ENCODE measurements at places on chromosomes 16 and 17.

DNA sequence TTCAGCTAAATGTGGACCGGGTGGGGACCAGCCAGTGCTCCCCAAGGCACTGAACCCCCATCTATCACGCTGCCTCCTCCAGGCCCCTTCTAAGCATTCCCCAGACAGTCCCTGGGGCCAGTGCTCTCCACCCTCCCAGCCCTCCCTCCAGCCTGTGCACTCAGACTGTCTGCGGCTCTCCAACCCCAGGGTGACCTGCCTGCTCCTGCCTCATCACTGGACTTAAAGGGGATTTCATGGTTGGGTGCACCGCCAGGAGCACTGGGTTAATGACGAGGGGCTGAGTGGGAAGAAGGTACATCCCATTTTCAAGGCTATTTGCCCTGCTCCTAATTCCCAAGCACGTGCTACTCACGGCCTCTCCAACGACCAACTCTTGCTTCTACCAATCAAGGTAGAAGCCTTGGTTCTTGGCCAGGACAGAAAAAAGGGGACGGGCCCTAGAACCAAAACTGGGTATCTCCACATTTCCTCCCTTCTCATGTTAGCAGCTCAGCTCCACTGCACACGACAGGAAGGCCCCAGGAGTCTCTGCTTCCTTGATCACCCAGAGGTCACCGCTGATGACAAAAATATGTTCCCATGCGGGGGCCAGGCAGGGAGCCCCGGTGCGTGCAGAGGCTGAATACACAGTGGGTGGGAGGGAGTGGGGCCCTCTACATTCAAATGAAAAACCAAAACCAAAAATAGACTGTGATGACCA, 3.5 kb upstream of the ABR start:
- DNase-seq: no peak

GRCh38 chr17:9202532-9202931, 181.2 kb downstream of the NTN1 start:
- no peak for DNase-seq

- no peak for DNase-seq
These were observed 25.1 kb downstream of the SALL1 start for GRCh38 chr16:51125992-51126391.

DNA sequence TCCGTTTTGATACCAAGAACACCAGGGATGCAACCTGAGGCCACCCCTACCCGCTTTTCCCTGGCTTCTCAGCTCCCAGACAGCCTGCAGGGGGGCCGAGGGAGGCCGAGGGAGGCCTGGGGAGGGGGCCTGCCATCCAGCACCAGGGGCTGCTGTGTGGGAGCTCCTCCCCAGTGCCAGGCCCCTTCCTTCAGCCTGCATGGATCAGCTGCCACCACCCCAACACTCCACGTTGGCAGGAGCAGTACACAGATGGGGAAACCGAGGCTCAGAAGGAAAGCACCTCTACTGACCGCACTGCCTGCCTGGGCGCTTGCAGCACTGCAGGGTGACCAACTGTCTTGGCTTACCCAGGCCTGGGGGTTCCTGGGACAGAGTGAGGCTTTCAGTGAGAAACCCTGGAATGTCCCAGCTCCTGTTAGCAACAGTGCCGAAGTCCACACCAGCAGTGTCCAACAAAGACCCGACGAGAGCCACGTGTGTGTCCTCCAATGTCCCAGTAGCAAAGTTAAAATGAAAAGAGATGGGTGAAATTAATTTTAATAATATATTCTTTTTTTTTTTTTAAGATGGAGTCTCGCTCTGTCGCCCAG, 5.3 kb upstream of the OSGIN1 start:
- DNase-seq: no peak

DNA sequence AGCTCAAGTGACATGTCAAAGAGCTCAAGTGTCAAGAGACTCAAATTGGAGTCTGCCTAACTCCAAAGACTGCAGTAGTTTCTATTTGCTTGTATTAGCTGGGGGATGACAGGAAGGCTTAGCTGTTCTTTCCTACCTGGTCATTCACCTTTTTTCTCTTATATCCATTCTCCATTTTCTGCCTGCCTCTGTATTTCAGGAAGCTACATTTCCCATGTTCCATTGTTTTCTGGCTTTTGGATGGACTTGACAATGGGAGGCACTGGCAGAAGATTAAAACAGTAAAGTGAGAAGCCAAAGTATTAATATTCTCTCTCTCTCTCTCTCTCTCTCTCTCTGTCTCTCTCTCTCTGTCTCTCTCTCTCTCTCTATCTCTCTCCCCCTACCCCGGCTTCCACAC, 135.7 kb upstream of the ADAMTS18 start:
- DNase-seq: no peak

DNA sequence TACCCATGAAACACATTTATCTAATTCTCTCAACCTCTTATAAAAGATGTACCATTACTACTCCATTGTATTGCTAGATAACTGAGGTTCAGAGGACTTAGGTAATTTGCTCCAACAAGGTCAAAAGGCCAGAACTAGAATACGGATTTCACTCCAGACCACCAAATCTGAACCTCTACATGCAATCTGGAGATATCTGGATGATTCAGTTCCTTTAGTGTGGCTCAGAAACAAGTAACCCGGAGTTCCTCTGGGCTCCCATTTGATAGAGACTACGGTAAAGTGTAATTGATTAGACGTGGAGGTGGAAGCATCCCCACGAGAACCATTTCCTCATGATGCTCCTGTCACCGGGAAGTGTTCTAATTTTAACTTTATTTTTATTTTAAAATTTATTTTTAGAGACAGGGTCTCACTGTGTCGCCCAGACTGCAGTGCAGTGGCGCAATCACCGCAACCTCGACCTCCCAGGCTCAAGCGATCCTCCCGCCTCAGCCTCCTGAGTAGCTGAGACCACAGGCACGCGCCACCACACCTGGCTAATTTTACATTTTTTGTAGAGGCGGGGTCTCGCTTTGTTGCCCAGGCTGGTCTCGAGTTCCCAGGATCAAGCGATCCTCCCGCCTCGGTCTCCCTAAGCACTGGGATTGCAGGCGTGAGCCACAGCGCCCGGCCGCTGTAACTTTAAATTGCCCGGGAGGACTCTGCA, 608 bp upstream of the COX10 start:
- DNase-seq: no peak

DNA sequence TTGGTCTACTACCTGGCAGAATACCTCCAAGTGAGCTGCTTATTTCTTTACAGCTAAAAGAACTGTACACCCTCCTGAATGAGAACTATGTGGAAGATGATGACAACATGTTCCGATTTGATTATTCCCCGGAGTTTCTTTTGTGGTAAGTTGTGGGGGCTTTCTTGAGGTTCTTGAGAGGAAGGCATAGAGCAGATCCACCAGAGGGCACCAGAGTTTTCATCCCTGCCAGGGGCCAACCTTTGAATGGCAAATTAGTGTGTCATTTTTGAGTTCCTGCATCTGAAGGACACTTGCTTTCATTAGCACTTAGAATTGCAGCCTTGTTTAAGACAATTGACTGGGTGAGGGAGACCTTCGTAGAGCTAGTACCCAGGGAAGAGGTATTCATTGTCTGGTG, 35.0 kb downstream of the NMT1 start:
- no peak for DNase-seq

- no peak for DNase-seq
These were observed 6.7 kb upstream of the RPL38 start for GRCh38 chr17:74196541-74197317.

- peak; percentile 83 for DNase-seq
These were observed 141.0 kb upstream of the CIBAR2 start for GRCh38 chr16:85253084-85253941.

DNA sequence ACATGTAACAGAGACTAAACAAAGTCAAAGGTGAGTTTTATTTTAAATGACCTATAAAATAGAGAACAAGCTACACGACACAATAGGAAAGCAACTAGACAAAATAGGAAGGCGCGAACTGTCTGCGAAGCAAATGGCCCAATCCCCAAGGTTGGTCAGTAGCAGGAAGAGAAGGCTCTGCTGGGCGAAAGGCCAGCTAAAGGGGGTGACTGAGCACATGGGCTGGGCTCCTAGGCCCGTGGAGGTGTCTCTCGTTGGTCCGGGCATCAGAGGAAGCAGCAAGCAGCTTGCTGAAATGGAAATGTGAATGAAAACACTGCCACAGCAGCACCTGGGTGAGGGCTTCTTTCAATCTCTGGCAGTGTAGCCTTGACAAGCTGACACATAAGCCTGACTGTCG, 129.4 kb downstream of the ZNF778 start:
- no peak for DNase-seq

DNA sequence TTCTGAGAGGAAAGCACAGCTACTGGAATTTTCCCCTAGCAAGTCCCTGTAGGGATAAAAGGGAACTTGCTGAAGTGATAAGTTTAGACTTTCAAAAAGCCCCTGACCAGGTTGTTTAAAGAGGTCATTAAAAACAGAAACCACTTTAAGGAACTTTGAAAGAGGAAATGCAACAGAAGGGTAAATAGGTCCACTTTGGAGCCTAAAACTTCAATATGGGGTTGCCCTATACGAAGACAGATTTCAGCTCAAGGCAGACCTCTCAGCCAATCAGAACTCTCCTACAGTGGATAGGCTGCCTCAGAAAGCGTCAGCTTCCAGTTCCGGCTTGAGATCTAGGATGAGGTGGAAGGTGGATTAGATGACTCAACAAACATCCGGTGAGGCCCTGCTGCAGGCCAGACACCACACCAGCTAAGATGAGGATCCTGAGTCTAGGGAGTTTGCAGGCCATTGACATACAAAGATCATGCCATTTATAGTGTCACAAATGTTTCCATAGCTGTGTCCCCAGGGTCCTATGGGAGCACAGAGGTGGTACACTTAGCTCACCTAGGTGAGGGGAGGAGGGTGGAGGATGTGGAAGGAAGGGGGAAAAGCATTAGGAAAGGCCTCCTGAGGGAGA, 7.9 kb upstream of the MFSD6L start:
- no peak for DNase-seq

DNA sequence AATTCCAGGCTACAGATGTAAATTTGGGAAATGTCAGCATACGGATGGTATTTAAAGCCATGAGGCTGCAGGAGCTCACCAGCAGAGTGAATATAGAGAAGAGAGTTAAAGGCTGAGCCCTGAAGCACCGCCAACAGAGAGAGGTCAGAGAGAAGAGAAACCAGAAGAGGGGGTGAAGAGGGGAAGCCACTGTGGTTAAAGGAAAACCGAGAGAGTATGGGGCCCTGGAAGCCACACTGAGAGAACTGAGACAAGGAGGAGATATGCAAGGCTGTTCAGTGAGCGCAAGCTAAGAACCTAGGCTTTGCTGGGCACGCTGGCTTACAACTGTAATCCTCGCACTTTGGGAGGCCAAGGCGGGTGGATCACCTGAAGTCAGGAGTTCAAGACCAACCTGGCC, 24.6 kb downstream of the COPRS start:
- no peak for DNase-seq

GRCh38 chr17:83026311-83026811, 53.0 kb upstream of the METRNL start:
- DNase-seq: no peak

GRCh38 chr16:81697616-81698309, 81.3 kb upstream of the PLCG2 start:
- DNase-seq: no peak

DNA sequence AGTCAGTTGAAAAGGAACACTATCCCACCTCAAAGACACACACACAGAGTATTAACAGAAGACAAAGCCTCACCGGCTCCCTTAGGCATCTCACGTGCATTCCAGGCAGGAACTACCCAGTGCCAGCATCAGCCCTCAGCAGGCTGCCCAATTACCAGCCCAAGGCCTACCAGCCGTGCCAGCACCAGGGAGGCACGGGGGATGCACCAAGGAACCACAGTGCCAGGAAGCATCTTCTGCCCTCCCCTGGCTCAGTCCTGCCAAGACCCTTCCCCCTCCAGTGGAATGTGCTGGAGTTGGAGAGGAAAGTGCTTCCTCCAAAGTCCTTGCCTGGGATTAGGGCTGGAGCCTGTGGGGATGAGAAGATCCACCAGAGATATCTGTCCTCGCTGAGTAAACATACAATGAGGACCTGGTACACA, 11.0 kb upstream of the KRT19 start:
- DNase-seq: no peak

GRCh38 chr16:63981639-63982038, 1140.2 kb downstream of the CDH11 start:
- no peak for DNase-seq

DNA sequence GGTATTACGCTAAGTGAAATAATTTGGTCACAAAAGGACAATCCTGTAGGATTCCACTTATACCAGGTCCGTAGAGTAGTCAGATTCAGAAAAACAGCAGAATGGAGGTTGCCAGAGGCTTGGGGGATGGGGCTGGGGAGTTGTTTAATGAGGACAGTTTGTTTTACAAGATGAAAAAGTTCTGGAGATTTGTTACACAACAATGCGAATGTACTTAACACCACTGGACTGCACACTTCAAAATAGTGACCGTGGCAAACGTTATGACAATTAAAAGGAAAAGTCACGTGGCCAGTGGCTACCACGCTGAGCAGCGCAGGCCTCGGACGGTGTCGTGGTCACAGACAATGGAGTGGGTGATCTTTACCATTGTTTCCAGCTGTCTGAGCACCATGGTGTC, 338.1 kb downstream of the SEC14L1 start:
- DNase-seq: no peak

DNA sequence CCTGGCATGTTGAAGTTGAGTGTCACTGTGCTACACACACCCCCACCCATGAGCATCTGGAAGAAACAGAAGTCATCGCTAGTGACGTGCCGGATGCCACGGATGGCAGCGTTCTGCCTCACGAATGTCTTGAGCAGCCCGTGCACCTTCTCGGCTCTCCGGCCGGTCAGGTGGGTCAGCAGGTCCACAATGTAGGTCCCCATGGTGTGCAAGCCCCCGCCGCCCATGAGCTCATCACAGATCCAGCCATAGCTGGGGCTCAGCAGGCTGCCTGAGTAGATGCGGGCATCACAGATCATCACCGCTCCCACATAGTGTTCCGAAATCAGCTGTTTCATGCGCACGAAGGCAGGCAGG, 8.9 kb downstream of the C16orf86 start:
- DNase-seq: no peak

DNA sequence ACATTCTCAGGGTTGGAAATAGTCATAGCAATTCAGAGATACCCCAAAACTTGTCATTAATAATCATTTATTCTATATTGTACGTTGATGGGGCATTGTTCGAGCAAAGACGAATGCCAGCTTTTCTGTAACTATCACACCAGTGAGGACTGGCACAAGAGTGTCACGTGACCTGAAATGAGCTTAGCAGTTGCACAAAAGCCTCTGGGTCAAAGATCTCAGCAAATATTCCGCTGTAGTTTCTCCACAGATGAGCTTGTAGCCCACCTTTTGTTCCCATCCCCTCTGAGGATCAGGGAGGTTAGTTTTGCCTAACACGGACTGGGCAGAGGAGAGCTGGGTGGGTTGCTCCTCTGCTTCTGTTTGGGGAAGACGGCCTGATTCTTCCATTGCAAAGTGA, 18.2 kb downstream of the IRX3 start:
- no peak for DNase-seq

GRCh38 chr17:59441464-59442096, 110.1 kb downstream of the YPEL2 start:
- no peak for DNase-seq

- no peak for DNase-seq
These were observed 65.5 kb downstream of the HS3ST2 start for GRCh38 chr16:22879466-22879865.

- DNase-seq: no peak
These were observed 24.4 kb downstream of the SRL start for GRCh38 chr16:4217204-4218131.

- no peak for DNase-seq
These were observed 1.5 kb downstream of the SOCS7 start for GRCh38 chr17:38353086-38353604.

All from NCI-H2171 (cell line).